ENCODE measurements at places on chromosomes 16 and 17.

GRCh38 chr17:77090476-77090875, 50.3 kb upstream of the SEC14L1 start:
- DNase-seq, result no peak

GRCh38 chr17:44979426-44979995, 11.4 kb upstream of the C1QL1 start:
- DNase-seq, result no peak

- DNase-seq, result no peak
Observed at GRCh38 chr17:48294020-48294805, 135.8 kb downstream of the SKAP1 start.

GRCh38 chr16:82195917-82196494, 26.0 kb upstream of the MPHOSPH6 start:
- no peak for DNase-seq

GRCh38 chr17:44071198-44071520, 624 bp downstream of the G6PC3 start:
- DNase-seq, result no peak
